ENCODE measurements at places on chromosomes 11 and 22.
A peak's percentile ranks its signal among the peaks of the same experiment; 100 is the strongest.

- no peak for DNase-seq
Measured at GRCh38 chr11:129013737-129014475, 71.2 kb upstream of the TP53AIP1 start.

- no peak for DNase-seq
Measured at GRCh38 chr11:99881610-99882009, 805.5 kb upstream of the ARHGAP42 start.

DNA sequence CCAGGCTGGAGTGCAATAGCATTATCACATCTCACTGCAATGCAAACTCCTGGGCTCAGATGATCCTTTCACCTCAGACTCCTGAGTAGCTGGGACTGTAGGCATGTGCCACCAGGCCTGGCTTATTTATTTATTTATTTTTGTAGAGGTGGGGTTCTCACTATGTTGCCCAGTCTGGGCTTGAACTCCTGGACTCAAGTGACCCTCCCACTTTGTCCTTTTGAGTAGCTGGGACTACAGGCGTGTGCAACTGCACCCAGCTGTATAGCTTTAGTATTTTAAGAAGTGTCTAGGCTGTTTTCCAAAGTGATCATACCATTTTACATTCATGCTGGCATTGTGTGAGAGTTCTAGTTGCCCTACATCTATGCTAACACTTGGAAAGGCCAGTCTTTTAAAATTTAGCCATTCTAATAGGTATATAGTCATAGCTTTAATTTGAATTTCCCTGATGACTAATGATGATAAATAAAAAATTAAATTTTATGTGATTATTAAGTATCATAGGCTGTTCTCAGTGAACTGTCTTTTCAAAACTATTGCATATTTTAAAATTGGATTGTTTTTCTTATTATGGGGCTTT, 96.9 kb downstream of the TMEM135 start:
- no peak for DNase-seq

DNA sequence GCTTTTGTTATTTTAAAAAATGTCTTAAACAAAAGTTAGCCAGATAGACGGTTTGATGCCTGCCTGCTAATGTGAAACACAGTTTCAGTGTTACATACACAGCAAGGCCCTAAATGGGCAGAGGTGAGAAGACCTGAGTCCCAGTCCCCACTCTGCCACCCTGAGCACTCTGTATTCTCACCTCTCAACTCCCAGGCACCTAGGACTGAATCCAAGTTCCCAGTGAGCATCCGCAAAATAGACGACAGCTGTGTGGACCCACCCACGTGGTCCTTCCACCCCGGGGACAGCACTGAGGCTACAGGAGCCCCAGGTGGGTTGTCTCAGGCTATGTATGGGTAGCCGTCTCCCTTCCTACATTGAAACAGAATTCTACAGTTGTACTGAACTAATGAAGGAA, 111.5 kb downstream of the RPL27A start:
- no peak for DNase-seq

DNA sequence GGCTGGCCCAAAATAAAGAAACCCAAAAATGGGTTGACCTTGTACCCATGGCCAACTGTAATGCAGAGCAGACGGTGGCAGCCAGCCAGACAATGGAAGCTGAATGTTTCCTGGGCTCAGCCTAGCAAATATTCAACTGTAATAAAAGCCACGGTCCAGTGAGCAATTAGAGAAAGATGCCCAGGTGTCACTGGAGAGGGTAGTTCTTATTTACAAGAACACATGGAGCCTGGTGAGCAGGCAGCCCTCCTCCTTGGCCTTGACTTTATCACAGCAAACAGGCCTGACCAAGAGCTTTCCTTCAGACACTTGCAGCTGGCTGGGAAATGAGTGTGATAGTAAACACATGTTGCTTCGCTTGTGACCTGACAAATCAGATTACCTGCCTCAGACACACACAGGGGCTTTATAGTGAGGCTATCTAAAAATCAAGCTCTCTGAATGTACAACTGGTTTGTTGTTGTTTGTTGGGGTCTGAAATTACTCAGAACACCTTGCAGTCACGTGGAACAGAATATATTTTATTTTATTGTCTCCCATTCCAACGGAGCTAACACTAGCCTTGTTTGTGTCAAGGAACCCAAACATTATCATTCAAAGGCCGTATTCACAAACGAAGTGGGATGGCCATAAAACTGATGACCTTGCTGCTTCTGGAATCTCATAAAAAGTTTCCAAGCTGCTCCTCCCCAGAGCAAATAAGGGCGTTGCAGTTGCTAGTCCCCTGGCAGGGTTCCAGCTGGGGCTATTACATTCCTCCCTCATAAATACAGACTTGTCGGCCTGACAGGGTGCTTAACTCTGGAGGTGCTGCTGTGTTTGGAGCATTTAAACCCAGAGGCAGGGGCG, 161.1 kb downstream of the BBOX1 start:
- DNase-seq = no peak

- peak; percentile 49 for DNase-seq
Measured at GRCh38 chr11:9849389-9849788, 185.5 kb downstream of the SWAP70 start.

GRCh38 chr11:128342511-128343134, 244.7 kb downstream of the ETS1 start:
- no peak for DNase-seq

DNA sequence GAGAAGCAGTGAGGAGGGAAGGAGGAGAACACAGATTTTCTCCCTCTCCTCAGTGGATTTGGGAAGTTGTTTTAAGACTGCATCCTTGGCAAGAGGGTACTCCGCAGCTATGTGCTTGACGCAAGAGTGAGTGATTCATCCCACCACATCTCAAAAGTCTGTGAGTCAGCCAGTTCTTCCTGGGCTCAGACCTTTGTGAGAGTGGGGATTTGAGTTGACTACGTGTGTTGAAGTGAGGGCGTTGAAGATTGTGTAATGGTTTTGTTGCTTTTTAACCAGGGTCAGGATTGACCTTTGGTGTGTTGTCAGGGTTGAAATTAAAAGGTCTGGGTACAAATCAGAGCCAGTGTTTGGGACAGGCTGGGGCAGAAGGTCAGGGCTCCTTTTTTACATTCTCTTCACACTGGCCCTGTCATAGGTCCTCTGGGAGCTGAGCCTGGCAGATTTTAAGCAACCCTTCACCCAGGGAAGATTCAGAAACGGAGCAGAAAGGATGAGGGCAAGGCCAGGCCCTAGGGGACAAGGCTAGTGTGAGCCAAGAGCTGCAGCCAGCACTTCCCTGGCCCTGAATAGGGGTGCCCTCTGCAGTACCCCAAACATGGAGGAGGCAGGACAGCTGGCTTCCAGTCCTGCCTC, 4.2 kb upstream of the C11orf86 start:
- DNase-seq = peak; percentile 98

GRCh38 chr11:73367482-73368024, 8.6 kb upstream of the RELT start:
- no peak for DNase-seq

- no peak for DNase-seq
Measured at GRCh38 chr11:87659807-87660206, 515.4 kb downstream of the RAB38 start.

DNA sequence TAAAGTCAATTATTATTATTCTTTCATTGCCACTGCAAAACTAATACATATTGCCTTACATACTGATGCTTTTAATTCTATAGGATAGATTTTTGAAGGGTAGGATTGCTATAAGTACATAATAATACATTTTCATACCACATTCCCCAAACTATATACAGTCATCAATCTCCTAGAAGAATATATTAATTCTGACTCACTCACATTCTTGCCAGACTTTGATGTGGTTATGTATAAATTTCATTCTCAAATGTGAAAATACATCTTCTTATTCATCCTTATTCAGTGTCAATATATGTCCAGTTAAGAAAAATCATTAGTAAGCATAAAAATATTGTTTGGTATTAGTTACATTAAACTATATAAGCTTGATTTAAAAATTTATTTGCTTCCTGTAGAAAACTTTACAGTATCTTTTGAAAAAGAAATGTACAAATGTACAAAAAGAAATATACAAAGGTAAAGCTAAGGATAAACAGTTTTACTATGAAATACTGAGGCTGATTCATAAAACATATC, 458.8 kb upstream of the CNTN5 start:
- DNase-seq = no peak

GRCh38 chr11:81059356-81059755, 1618.5 kb upstream of the TENM4 start:
- no peak for DNase-seq

- DNase-seq = peak; percentile 5
Measured at GRCh38 chr11:7467652-7468051, 17.7 kb upstream of the OLFML1 start.

- no peak for DNase-seq
Measured at GRCh38 chr11:125284245-125284850, 119.8 kb downstream of the PKNOX2 start.

DNA sequence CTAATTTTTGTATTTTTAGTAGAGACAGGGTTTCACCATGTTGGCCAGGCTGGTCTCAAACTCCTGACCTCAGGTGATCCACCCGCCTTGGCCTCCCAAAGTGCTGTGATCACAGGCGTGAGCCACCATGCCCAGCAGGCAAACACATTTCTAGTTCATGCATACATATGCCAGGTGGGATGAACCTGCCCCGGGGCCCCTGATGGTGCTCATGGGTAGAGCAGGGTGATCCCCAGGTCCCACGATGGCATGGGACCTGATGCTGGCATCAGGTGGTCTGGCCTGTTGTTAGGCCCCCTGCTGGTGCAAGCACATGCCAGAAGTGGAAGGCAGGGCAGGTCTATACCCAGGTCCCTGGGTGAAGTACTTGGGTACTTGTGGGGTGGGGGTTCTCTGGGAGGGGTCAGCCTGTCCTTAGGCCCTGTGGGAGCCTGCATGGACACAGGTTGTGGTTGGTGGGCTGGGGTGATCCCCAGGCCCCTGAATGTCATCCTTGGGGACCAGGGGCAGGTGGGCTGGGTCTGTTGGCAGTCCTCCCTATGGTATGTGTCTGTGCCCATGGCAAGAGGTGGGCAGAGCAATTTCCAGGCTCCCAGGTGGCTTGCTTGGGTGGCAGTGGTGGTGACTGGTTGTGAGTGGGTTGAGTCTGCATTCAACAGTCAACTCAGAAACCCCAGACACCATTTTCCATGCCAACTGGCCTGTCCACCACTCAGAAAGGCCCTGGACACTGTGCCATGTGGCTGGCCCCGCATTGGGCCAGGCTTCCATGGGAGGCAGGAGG, 9.6 kb upstream of the RGL4 start:
- DNase-seq = no peak

GRCh38 chr11:93765551-93765950, 18.5 kb upstream of the MED17 start:
- no peak for DNase-seq

GRCh38 chr11:77590194-77590782, 535 bp downstream of the AQP11 start:
- DNase-seq = peak; percentile 0

GRCh38 chr11:88288560-88288959, 49.0 kb downstream of the CTSC start:
- no peak for DNase-seq

DNA sequence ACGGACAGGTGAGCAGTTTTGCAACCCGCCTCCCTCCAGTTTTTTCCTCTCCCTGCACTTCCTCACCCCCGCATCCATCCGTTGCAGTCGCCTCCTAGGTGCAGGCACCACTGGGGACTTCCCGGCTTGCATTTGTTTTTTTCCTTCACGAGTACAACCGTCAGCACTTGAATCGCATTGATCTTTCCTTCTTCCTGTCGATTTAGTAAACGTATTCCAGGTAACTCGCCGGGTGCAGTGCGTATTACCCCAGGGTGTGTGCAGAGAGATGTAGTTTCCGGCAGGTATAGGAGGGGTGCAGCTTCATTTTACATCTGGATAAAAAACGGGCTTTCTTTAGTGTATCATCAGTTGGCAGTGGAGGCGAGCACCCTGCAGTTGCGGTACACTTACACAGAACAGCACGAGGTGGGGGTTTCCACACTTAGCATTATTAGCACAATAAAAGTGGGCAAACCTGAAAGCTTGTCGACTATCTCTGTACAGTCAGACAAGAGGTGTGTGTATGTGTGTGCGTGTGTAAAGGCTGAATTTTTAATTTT, at the start of gene SORL1-AS1:
SORL1-AS1 (minus strand) TSS at position 359 of the 542 bp plus-strand sequence.
- DNase-seq = no peak

DNA sequence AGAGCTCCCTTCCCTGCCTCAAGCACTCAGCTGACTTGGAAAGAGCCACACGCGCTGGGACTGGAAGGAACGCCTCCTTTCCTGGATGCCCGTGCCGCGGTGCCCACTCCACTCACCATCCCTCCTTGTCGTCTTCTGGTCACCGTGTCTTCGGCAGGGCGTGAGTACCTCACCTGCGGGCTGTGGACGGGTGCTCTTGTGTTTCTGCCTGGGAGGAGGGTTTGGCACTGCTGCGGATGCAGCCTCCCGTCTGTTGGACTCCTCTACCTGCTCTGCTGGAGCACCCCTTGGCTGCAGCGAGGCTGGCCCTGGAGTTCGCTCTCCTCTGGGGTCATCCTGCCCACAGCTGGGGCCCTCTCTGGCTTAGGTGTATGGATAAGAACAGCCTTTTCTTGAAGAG, 612.7 kb downstream of the BRD1 start:
- DNase-seq = no peak

DNA sequence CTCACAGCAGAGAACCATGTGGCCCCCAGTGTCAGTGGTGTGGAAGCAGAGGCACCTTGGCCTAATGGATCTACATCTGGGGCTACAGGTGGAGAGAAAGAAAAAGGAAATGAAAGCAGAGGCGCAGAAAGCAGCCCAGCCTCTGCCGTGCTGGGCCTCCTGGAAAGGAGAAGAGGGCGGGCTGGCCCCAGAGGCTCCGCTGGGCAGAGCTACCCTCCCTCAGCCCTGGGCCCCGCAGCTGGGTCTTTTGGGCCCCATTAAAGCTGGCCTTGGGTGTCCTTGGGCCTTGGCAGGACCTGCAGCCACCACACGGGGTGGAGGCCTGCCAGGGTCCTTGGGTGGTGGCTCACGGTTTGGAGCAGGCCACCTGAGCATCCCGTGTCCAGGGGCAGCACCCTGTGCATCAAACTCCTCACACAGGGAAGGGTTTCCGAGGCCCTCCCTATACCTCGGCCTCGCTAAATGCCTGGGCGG, 31.6 kb upstream of the GAL start:
- no peak for DNase-seq

- no peak for DNase-seq
Measured at GRCh38 chr11:29679996-29680395, 336.8 kb downstream of the KCNA4 start.

- no peak for DNase-seq
Measured at GRCh38 chr11:132999516-132999915, 532.8 kb downstream of the OPCML start.

DNA sequence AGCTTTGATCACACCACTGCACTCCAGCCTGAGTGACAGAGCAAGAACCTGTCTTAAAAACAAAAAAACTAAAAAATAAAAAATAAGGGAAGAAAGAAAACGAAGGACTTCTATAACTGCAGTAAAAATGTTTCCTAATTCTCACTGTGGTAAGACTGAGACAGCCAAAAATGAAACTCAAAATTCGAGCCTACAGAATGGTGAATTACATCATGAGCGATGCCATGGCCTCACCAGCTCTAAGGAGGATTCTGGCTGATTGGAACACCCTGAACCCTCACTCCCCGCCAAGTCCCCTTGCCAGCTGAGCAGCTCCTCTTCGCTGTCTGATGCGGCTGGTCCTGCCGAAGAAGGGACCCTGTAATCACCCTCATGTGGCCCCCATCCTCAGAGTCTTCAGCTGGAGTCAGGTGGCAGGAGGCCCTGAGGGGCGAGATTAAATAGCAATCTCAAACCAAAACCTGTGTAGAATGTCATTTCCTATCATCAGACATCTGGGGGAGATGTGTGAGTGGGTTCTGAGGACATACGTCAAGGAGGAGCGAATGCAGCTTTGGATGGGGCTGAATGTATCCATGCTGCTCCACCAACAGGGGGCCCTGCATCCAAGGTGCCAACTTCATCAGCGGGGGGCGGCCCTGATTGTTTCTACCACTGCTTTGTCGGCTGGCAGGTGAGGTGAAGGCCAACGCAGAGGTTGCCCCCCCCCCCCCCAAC, 29.2 kb downstream of the PDGFB start:
- DNase-seq = peak; percentile 69

- no peak for DNase-seq
Measured at GRCh38 chr11:116644201-116644940, 128.4 kb downstream of the BUD13 start.
